ENCODE measurements at places on chromosomes 12 and 14.

GRCh38 chr12:68899251-68899771 is 33.7 kb downstream of the CPM start:
- DNase-seq = no peak

- no peak for DNase-seq
Measured at GRCh38 chr12:89370421-89370831, 18.1 kb upstream of the DUSP6 start.

- no peak for DNase-seq
Measured at GRCh38 chr14:26187996-26188620, 409.7 kb downstream of the NOVA1 start.

DNA sequence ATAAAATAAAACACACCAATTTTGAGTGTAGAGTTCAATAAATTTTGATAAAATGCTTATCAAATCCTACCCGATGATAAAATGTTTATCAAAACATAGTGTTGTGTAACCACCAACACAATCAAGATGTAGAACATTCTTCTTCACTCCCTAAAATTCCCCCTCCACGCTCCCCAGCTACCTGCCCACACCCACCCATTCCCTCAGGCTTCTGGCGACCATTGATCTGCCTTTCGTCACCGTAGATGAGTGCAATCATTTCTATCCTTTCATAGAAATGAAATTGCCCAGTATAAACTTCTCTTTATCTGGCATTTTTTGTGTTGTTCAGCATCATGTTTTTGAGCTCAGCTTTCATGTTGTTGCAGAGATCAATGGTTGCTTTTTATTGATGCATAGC is 90.7 kb upstream of the TBX3 start:
- no peak for DNase-seq

DNA sequence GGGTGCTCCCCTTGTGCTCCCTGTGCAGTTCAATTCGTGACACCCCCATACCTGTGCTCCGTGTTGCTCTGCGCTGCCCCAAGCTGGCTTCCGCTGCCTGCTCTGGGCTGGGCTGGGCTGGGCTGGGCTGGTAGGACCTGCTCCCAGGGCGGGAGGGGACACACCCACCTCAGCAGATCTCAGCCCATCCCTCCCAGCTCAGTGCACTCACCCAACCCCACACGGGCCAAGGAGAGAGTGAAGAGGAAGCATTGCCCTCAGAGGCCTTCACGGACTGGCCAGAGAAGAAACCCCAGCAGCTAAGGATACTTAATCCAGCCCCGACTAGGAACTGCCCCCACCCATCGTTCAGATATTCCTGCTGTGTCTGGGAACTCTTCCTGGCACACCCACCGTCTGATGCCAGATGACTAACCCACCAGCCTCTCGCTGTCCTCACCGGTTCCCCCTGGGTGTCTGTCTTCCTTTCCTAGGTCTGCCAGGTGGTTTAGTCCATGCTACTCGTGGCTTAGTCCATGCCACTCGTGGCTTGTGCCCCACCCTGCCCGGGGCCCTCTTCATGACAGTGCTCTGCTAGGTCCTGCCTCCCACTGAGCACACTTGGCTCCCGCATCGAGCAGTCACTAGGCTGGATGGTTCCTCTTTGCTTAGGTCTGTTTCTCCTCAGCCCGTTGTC is at the start of gene LPAR5:
Gene LPAR5, minus strand, starts transcription at position 104 of the 676 bp plus-strand sequence. CDS start 14,711 bp downstream, outside the sequence.
- DNase-seq = no peak

DNA sequence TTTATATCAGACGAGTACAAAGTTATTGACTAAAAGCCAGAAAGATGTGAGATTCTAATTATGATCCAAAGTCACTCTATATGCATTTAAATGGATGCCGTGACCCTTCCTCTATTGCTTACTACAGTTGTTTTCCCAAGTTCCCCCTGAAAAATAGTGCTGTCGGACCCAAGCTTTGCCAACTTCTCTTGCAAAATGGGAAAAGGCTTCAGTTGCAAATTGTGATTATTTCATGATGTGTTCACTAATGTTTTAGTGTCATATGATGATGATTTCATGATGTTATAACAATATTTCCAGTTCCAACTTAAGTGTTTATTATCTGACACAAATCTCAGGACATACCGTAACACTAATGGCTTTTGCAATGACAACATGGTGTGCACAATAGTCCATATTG is 534.6 kb upstream of the ATP2B1 start:
- DNase-seq = no peak

- DNase-seq = no peak
Measured at GRCh38 chr14:61218157-61218556, 63.0 kb downstream of the TMEM30B start.

DNA sequence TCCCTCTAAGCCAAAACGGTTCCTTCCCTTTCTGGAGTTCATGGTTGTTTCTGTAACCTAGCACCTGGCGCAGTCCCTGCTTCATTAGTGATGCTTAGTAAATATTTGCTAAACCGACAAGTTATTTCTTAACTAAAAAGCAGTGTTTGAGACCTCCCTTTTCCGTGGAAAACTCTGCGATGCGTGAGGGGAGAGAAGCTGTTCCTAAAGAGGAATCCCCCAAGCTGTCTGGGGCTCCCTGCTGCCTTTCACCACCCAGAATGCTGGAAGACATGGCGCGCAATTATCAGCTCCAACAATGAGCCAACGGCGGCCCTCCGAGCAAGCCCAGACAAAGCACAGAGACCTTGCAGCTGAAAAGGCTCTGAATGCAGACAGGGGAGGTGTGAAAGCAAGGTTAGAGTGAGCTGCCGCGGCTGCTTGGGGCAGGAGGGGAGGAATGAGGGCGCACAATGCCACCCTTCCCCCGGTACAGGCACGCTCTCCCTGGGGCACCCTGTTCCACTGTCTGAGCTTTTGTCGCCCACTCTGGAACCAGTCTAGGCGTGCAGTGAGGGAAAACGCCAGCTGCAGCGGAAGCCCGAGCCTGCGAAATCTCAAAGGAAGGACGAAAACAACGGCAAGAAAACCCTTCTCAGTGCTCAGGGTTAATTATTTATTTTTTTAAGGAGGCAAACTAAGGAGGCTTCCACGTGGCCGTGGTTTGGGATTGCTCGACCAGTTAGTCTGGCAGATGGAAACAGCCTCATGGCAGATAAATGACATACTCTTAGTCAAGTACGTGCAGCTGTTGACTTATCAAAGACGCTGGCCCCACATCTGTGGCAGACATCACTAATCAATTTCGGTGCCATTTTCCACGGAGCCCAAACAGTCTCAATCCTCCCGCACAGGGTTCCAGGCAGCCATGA is 66.3 kb downstream of the RBM19 start:
- DNase-seq = peak; percentile 85

DNA sequence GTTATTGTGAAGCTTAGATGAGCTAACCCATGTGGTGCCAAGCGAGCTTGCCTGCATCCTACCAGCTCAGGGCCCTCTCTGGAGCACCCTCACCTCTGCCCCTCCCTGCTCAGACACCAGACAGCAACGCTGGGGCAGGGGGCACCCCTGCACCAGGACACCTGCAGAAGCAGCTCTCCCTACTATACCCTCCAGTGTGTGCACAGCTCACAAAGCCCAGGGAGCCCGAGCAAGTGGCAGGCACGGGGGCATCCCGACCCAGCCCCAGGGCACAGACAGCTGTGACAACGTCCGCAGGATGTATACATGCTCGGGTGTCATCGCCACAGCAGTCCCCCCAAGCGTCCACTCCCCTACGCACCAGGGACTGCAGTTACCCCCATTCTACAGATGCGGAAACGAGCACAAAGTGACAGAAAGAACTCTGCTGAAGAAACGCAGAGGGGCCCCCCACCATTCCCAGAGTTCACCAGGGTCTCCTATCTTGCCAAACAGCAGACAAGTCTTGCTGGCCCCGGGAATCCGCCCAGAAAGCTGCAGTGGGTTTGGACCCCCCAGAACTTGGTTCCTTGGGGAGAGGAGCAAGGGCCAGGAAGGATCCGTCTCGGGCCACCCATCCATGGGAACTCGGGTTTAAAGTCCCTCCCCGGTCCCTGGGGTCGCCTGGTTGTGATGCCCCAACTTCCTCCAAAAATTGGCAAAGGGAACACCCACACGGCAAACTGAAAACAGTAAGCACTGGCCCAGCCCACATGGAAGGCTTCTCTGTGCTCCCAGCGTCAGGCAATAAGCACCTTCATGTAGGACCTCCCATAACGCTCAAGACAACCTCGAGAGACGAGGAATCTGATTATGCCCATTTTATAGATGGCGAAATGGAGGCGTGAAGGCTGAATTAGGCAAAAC is 12.0 kb downstream of the NCOR2 start:
- DNase-seq = no peak

DNA sequence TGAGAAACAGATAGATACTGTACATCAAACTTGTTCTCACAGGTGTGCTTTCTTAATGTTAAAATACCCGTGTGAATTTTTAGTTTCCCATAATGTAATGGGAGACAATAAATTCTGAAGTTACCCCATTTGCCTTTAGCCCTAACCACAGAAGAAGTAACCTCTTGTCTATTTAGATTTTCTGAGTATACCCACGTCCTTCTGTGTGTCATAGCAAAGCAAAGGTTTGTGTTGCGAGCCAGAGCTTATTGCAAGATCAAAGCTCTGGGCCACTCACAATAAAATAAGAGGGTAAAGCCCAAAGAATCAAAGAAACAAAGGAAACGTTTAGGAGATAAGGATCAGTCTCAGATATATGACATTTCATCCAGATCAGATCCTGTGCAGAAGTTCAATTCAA is 73.9 kb downstream of the BMP4 start:
- DNase-seq = no peak

GRCh38 chr12:113601656-113602263 is 130.1 kb upstream of the LHX5 start:
- no peak for DNase-seq

DNA sequence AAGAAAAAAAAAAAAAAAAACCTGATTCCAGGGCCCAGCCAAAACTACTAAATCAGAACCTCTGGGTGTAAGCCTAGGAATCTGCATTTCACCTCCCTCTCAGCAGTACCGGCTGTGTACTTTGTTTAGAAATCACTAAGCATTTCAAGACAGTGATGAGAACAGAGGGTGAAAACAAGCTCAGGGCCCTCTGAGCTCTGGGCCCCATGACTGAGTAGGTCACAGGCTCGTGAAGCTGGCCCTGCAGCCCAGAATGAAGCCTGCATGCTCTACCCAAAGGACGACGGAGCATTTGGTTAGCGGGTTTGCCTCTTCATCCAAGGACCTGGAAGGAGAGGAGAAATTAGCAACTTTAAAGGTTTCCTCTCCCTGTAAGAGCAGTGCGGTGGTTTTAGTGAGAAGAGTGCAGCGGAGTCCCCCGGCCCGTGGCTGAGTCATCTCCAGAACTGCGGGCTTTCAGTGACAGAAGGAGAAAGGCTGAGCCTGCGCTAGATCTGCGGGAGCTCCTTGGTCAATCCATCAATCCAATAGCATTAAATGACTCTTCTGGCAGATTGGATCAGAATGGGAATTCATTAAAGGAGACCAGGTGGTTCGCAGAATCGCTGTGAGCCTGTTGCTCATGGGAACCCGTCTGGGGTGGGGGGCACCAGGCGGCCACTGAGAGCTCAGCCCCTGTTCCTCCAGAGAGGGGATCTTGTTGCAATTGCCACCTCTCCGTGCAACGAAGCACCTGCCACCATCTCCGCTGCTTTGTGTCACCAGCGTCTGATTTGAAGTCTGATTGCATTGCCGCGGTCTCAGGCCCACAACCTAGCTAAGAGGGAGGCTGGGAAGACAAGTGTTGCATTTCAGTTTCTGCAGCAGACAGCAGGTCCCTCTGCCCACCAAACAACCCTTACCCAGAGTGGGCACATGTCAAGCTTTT is 7.3 kb downstream of the IL31 start:
- DNase-seq = no peak

DNA sequence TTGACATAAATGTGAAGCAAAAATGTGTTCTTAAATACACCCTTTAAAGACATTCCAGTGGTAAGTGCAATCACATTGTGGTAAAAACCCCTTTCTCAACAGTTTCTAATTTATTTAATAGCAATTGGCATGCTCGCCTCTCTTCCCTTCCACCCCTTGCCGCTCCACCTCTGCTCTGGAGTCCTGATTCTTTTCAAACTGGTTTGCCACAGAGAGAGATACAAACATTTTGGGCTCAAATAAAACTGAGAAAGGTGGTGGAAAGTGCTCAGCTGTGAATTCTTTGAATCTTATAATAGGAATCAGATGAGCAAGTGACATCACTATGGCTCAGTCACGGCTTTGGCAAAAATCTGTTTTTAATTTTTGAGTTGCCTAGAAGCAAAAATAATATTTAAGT is 993.9 kb downstream of the GALC start:
- no peak for DNase-seq

DNA sequence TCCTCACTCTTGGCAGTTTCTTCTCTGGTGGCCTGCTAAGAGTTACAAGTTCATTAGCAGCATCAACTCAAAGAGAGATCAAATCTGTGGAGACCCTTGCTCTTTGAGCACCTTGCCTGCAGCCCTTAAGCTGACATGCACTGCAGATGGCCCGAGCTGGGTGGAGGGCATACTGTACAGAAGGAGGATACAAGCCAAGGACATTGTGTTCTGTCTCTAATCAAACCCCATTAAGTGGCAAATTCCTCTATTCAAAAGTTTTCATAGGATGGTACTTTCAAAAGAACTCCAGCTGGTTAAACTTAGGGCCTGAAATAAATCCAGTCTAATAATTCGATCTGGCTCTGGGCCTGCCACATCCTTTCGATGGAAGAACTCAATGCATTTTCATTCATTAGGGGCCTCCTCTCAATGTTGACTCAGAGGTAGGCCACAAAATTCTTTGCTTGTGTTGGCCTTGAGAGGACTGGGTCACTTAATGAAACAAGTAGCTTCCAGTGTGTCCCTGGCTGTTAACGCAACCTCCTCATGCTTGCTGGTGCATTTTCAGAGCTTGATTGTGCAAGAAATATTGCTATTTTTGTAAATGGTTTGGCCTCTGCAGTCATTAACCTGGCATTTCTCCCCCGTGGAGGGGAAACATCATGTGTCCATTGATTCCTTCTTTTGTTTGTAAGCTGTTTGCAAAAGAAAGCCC is 318.2 kb downstream of the NUAK1 start:
- DNase-seq = peak; percentile 65

GRCh38 chr14:25056688-25057078 is 6.7 kb upstream of the STXBP6 start:
- DNase-seq = no peak

DNA sequence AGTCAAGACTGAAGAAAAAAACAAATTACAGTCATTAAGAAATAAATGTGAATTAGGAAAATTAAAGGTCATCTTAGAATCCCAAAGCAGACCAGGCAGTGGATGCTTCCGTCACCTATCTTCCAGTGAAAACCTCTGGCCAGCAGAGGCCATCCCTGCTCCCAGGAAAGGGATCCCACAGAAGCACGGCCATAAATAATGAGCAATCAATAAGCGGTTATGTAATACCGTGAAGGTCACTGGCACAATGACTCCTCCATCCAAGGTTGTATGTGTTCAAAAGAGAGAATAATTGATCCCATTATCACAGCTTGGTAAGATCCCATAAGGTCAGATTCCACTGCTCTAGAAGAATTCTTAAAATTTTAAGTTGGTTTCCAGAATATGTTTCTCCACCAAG is 85.7 kb downstream of the PPP2R5E start:
- no peak for DNase-seq

Measured in DMS79 treated with DMSO at 0.1 percent for 48 hours (cell line).